ENCODE measurements at places on chromosomes 13 and 19.

DNA sequence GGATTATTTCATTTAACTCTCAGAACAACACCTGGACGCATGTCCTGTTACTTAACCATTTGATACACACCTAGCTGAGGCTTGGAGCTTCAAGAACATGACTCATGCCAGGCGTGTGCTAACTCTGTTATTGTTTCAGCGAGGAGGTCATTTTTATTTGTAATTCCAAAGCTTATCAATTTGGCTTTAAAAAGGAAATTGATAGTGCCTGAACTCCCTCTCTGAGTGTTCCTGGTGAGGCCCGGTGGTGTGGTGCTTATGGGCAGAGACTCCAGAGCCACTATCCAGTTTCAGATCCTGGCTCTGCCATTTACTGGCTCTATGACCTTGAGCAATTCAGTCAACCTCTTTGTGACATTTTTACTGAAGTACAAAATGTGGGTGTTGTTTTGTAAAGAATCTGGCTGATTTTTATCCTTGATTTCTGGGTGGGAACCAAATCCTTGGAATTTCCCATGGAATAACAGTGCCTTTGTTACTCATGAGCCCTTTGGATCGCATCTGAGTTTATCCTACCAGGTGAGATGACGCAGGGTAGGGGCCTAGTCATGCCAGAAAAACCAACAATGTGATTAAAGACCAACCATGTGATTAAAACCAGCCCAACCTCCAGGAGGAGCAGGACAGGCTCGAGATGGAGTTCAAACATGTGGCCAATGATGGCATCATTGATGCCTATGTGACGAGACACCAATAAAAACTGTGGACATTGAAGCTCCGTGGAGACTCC, 198.8 kb downstream of the MYO16 start:
- DNase-seq: no peak

DNA sequence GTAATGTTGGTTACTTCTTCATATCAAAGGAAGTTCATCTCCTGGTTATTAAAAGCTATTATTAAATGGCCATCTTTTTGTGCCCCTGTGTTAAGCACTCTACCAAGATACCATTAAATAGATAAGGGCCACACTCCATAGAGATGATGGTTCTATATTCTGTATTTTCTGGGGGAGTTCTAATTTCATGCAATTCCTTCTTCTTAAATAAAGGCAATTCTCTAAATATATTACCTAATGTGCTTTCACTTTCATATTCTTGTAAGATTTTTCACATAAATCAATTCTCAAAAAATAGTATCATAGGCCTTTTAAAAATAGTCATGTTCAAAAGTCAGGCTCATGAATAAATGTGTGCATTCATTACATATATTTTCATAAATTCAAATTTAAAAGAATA, 47.0 kb upstream of the USPL1 start:
- no peak for DNase-seq

DNA sequence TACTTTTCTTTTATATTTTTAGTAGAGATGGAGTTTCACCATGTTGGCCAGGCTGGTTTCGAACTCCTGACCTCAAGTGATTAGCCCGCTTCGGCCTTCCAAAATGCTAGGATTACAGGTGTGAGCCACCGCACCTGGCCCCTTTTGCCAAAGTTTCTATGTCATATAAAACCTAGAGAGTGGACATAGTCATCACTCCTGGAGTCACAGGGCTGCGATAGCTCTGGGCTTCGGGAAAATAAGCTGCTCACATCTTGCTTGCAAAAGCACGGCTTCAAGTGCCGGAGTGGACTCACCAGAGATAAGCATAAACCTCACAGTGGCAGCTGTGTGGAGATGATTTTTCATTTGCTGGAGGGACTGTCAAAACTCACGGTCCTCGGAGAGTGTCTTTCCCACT, 171.2 kb downstream of the TEX29 start:
- DNase-seq: no peak

GRCh38 chr13:44276061-44276460, 97.6 kb upstream of the SERP2 start:
- DNase-seq: no peak

GRCh38 chr13:107867701-107868661, 347.4 kb downstream of the LIG4 start:
- peak; percentile 17 for DNase-seq

- DNase-seq: no peak
Measured at GRCh38 chr19:17404621-17405249, 695 bp downstream of the BST2 start.

- DNase-seq: no peak
Measured at GRCh38 chr13:40143106-40143505, 487.6 kb downstream of the COG6 start.

- DNase-seq: peak; percentile 7
Measured at GRCh38 chr13:91557328-91558090, 159.1 kb downstream of the GPC5 start.

DNA sequence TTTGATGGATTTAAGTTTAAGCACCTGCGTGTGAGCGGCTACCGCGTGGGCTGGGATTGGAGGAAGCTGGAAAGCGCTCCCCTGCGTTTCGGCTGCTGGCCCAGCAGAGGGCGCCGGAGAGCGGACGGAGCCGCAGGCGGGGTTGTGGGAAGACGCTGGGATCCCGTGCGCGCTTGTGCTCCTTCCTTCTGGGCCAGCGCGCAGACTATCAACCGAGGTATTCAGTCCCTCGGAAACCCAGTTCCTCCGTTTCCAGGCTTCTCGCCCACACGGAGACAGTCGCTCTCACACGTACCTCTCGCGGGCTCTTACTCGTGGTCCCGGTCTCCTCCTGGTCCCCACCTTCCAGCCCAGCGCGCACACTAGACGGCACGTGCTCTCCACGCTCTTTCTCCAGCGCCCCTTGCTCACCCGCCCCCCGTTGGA, 28.8 kb downstream of the EPN1 start:
- peak; percentile 8 for DNase-seq

- DNase-seq: no peak
Measured at GRCh38 chr13:29162638-29163235, 342.6 kb downstream of the MTUS2 start.

- DNase-seq: no peak
Measured at GRCh38 chr13:72505376-72505775, 222.1 kb downstream of the MZT1 start.

DNA sequence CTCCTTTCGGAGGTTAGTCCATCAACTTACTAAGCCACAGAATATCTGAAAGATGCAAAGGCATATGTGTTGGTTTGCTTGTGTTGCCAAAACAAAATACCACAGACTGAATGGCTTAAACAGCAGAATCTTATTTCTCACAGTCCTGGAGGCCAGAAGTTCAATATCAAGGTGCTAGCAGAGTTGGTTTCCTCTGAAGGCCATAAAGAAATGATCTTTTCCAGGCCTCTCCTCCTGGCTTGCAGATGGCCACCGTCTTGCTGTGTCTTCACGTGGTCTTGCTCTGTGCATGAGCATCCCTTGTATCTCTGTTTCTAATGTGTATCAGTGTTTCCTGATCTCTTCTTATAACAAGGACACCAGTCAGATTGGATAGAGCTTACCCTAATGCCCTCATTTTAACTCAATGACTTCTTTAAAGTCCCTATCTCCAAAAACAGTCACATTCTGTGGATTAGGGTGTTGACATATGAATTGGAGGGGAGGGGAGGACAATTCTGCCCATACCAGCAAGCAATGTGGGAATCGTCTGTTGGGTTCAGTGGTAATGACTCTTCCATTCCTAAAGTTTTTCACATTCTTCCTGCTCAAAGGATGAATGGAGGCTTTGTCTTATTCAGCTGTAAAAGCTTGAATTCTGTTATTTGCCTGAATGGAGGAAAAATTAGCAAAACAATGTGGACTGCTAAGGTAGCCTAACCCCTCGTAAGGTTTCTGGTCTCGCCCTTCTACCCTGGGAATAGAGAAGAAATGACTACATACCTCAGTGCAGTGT, 715.7 kb downstream of the DIAPH3 start:
- DNase-seq: no peak

DNA sequence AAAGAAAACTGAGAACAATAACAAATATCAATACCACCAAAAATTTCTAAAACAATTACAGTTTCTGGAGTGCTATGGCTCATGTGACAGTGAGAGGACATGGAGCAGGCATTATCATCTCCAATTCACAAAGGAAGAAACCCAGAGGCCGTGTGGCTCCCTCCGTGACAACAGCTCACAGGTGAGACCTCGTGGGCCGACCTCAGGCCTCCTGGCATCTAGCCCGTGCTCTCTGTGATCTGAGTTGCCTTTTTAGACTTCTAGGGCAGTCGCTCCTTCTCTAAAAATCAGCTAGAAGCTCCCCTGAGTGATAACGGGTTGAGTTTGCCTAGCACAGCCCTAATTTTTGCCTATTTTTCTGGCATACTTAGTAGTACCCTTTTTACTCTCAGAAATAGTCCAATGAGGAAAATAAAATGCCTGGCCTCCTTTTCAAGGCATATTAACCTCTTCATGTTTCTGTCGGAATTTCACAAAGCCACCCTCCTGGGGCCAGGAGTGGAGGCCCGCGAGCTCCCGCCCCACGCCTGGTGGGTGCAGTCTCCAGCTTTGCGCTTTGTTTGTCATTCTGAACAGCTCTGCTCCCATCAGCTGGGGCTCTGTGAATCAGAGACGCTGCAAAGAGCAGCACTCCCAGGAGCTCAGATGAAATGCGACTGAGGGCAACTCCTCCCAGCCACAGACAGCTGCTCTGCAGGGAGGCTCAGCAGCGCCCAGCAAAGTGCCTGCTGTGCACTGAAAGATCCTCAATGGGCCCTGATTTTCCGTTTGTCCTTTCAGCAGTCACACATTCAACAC, 292.5 kb downstream of the UQCRFS1 start:
- DNase-seq: no peak

DNA sequence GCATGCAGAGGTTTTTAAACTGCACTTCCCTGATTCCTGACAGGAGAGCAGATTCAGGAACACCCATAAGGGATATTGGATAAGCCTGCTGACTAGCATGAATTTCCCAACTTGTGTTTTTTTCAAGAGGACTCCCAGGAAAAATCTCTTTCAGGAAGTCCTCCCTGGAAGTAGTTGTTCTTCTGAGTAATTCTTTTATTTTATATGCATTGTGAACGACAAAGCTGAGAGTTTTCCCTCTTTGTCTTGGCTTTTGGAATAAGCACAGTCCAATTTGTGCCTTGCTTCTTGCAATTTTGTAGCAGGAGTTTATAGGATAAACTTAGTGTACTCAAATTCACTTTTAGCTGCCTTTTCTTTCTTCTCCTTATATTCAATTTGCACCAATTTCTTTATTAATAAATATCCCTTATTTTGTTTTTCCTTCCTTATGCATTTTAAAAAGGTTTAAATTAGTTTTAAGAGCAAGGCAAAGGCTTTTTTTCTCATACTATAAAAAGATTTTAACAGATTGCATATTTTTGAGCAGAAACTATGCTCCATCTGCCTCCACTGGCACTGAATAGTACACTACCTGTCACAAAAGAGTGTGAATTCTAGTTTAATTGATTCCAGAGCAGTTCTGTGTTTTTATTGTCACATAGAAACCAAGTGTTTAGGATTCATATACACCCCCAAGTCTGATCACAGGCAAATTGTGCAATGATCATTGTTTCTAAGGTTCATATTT, 543.3 kb upstream of the SPRY2 start:
- DNase-seq: no peak

DNA sequence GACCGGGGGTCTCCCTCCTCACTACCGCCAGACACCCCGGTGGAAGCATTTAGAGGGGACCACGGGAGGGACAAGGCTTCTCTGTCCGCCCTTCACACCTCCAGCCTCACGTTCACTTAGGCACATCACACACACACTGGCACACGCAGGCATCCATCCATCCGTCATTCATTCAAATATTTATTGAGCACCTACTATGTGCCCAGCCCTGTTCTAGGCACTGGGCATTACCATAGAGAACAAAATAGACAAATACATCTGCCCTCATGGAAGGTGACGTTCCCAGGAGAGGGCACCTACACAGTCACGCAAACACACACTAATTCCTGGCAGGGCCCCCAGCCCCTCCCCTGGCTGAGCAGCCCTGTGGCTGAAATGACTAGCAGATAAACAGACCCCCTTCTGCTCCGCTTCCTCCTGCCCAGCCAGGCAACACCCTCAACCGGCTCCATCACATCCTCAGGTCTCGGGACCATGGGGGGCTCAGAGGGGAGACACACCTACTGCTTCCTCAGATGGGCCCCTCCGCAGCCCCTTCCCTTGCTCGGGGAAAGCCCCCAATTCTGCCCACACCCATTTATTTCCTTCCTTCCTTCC, 3.7 kb upstream of the NOP53 start:
- DNase-seq: no peak
